Neural crest cell (in vitro differentiated cells): ENCODE measurements at places on chromosomes 2 and 18.

DNA sequence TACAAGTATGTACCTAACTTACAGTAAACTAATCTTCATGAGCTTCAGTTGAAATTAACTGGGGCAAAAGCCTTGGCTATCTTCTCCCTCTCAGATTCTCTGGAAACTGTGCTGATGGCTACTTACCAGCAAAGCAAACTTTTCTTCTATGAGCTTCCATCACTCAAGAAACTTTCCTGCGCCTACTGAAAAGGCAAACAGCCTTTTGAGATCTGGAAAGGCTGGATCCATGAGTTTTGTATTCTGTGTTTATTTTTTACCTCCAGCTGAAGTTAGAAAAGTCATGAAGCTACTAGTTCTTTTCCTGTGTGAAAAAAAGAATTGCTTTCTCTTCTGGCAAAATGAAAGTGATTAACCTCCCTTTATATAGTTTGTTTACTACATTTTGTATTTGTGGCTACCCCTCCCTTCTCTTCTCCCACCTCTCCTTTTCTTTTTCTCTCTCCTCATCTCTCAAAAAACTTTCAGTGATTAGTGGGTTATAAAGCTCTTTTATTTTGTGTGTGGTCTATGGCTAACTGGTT, 49.2 kb upstream of the RNF152 start:
- DNase-seq, result no peak

DNA sequence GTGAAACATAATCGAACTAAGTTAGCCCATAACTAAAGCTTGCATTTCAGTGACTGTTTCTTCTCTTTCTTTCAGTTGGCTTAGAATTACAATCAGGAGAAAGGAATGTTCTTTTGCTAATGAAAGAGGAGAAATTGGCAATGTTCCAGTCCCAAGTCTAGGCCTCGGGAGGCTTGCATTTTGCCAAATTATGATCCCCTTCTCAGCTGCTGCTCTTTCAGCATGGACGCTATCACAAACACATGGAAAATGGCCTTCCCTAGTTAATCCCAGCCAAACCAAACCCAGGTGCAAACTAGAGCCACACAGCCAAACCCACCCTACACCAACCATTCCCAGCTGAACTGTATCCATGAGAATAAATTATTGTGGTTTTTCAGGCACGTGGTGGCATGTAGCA, 605.2 kb upstream of the LRRTM4 start:
- no peak for DNase-seq

DNA sequence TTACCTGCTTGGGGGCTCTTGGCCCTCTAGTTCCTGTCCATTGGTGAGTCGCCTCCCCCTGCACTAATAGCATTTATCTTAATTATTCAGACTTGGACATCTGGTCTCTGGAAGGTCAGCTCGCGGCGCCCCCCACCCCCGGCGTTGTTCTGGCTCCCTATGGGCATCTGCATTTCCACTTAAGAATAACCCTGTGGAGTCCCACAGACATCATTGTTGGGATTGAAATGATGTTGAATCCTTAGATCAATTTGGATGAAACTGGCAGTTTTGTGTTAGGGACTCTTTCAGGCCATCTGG, 313.8 kb upstream of the HS6ST1 start:
- DNase-seq, result no peak

DNA sequence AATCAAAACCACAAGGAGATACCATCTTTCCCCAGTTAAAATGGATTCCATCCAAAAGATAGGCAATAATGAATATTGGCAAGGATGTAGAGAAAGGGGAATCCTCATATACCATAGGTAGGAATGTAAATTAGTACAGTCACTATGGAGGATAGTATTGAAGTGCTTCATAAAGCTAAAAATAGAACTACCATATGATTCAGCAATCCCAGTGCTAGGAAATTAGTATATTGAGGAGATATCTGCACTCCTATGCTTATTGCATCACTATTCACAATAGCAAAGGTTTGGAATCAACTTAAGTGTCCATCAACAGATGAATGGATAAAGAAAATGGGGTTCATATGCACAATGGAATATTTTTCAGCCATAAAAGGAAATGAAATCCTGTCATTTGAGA, 251.2 kb downstream of the ZNF804A start:
- DNase-seq, result no peak

GRCh38 chr2:183522489-183523266, 398.4 kb downstream of the NUP35 start:
- no peak for DNase-seq

DNA sequence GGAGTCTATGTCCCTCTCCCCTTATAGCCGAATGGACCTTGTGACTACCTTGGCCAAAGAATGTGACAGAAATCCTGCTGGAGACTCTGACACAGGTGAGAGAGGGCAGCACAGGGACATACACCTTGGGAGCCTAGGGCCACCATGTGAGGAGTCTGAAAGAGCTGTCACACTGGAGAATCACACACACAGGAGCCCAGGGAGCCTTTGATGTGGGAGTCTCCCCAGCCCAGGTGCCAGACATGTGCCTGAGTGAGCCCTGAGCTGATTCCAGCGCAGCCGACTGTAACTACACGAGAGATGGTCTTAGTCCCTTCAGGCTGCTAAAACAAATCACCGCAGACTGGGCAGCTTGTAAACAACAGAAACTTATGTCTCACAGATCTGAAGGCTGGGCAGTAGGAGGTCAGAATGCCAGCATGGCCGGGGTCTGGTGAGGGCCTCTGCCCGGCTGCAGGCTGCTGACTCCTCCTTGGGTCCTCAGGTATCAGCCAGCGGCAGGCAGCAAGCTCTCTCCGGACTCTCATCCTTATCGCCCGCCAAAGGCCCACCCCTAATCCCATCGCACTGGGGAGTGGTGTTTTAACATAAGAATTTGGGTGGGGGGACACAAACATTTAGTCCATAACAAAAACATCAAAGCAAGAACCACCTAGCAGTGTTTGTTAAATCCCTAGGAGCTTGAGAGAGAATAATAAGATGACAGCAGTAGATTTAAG, 63.8 kb upstream of the GPR45 start:
- no peak for DNase-seq

DNA sequence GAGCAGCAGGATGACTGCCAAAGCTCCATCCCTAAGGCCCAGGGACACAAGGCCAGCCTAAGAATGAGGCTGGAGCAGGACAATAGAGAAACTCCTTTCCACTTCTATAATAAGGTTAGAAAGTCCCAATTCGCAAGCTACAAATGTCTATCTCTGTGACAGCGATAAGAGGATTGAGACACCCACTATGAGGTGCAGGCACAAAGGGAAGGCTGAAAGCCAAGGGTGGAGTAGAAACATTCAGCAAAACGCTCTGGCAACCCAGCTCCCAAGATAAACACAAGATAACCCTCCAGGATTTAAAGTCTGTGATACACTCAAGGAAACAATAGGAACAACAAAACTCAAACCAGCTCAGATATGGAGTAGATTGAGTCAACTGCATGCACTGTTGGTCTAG, 418.0 kb upstream of the UBE2E3 start:
- DNase-seq, result no peak

DNA sequence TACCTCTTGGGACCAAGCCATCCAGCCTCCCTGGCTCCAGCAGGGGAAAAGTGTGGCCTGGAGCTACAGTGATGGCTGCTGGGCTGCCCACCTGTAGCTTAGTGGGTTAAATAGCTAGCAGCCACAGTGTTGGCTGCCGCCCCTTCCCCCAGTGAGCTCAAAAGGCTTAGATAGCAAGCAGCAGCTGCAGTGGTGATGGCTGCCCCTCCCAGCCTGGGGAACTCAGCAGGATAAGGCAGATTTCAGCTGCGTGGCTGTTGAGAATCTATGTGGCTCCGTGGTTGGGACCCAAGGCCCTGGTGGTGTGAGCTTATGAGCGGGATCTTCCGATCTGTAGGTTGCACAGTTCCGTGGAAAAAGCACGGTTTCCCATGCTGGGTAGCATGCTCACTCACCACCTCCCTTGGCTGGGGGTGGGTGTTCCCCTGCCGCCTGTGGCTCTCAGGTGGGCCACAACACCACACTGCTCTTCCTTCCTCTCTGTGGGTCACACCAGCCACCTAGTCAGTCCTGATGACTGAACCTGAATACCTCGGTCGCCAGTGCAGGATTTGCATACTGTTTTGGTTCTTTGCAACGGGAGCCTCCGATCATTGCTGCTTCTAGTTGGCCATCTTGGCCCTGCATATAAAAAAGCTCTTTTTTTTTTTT, 946.5 kb upstream of the FAM98A start:
- no peak for DNase-seq

GRCh38 chr18:79876497-79876896, 75.0 kb downstream of the SLC66A2 start:
- no peak for DNase-seq

GRCh38 chr2:241945311-241945710, 75.8 kb downstream of the RTP5 start:
- no peak for DNase-seq

GRCh38 chr2:101985101-101985792, 6.5 kb upstream of the IL1R2 start:
- DNase-seq, result no peak

DNA sequence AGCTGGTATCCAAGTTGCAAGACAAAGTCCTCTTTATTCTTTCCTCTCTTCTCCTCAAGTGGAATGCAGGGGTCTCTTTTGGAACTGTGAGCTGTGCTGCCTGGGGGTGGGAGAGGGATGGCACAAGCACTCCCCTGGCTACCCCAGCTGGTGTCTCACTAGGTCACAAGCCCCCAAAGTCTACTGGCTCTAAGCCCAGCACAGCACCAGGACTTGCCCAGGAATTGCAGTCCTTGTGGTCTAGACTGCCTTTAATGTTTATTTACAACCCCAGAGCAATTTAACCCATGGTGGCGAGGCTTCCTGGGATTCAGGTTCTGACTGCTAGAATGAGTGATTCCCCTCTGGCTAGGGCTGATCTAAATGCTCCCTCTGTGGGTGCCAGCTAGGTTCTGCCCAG, 199.0 kb upstream of the STK17B start:
- DNase-seq, result no peak

DNA sequence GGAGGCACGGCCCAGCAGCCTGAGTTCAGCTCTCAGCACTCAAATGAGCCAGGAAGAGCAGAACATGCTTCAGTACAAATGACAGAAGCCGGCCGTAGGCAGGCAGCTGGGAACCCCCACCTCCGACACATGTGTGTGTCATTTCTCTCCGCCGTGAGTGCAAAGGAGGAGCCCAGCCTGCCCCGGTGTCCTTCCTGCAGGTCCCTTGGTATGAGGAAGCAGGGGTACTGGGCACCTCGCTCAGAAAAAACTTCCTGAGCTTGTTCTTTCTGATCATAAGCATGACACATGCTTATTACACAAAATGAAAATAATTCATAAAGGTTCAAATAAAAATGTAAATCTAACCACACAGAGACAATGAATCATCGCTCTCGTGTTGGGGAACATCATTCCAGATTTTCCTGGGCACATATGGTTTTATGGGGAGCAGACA, 35.3 kb downstream of the KCNF1 start:
- DNase-seq, result no peak

GRCh38 chr2:85001595-85001994, 30.6 kb downstream of the KCMF1 start:
- DNase-seq, result no peak

DNA sequence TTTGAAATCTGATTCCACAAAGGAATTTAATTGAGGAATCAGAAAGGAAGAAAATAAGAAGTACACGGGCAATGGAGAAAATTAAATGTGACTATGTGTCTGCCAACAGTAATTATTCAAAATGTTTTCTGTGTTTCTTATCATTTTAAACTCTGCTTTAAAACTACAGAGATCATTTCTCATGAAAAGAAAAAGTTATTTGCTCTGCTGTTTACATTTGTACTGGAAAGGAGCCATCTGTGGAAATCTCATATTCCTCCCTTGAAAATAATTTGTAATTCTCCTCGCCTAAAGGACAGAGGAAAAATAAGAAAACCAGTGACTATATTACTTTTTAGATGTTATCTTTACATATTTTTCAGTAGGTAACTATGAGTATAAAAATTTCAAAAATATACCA, 181.9 kb upstream of the MEIS1 start:
- DNase-seq, result no peak

GRCh38 chr2:74815941-74816340, 18.0 kb upstream of the HK2 start:
- no peak for DNase-seq

- DNase-seq, result peak; percentile 83
Observed at GRCh38 chr18:61322265-61322873, 10.9 kb upstream of the CDH20 start.
